ENCODE measurements at places on chromosomes 5 and 9. TPM values are rescaled to one million over a fixed set of nuclear protein-coding genes. Genes with fewer than 3 reads are reported as not detected.

DNA sequence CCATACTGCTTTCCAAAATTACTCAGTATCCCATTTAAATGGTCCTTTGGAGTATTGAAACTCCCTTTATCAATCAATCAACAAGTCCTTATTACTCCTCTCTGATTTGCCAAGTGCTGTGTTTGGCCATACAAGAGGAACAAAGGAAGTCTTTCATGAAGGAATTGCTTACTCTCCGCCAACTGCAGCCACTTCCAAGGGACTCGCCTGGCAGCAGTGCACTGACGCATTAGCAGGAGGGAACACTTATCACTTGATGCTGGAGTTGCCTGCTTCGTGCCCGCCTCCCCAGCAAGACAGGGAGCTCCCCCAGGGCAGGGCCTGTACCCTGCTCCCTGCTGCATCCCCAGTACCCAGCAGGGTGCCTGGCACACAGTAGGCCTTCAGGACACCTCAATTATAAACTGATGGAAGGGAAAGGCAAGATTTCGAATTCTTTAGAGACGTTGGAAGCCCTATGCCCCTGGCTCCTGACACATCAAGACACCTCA, 97.9 kb downstream of the CRB2 start:
- DNase-seq, result no peak

GRCh38 chr5:14560091-14560595, 21.4 kb upstream of the OTULINL start:
- no peak for DNase-seq

DNA sequence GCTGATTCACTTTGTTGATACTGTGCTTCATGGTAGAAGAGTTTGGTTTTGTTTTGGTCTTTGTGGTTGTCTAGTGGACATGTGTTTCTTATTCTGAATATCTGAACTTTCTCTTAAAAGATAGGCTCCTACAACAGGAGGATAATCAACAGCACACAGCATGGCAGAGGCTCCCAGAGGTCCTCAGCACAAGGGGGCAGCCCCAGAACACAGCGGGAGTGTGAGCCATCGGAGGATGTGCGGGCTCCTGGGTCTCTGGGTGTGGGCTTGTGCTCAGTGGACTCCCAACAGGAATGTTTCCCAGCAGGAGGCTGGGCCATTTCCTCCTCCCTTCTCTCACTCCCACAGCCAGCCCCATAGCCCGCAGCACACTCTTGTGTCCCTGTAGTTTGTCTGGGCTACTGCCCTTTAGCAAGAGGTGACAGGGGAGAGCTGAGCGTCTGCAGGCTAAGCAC, 164.3 kb upstream of the OTULINL start:
- DNase-seq, result no peak

- DNase-seq, result no peak
Observed at GRCh38 chr9:70438341-70438928, 24.0 kb upstream of the KLF9 start.

DND1 gene
- total RNA-seq, result 3.3 TPM

C9 gene
- not detected for total RNA-seq

CD14 gene
- 0.35 TPM for total RNA-seq

CCDC183 gene
- 25.1 TPM for total RNA-seq

IL9 gene
- not detected for total RNA-seq
